Type B pancreatic cell (in vitro differentiated cells): ENCODE measurements at places on chromosomes 1 and 21.

DNA sequence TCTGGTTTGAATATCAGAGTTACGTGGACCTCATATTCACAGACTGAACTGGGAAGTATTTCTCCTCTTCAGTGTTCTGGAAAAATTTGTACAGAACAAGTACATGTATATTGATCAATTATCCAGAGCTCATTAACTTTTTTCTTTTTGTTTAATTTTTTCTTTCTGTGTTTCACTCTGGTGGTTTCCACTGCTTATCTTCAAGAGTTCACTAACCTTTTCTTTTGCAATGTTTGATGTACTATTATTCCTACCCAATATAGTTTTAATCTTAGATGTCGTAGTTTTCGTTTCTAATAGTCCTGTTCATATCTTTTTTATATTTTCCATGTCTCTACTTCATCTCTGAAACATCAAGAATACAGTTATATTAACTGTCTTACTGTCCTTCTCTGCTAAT, 46.5 kb downstream of the TUT4 start:
- DNase-seq: no peak

DNA sequence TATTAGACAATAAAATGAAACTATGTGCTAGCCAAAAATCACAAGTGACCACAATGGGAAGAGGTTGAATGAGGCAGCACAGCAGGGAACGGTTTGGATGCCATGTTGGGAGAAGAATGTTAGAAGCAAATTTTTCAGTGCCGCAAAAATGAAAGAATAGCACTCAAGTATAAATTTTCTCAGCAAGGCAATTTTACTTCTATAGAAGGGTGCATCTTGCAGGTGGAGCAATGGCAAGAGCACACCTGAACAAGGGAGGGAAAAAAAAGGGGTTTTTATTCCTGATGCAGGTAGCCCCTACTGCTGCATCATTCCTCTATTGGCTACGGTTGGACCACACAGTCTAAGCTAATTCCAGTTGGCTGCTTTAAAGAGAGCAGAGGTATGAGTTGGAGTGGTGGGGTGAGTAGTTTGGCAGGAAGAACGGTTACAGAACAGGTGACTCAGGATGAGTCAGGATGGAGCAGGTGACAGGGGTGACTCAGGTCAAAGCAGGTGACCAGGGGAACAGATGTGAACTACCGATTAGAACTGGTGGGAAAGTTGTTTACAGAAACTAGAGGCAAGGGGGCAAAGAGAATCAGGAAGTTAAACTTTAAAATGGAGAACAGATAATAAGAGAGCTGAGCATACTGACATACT, 301.1 kb upstream of the NRIP1 start:
- no peak for DNase-seq

- DNase-seq: no peak
These were observed 10.7 kb upstream of the ZP4 start for GRCh38 chr1:237901299-237901934.

DNA sequence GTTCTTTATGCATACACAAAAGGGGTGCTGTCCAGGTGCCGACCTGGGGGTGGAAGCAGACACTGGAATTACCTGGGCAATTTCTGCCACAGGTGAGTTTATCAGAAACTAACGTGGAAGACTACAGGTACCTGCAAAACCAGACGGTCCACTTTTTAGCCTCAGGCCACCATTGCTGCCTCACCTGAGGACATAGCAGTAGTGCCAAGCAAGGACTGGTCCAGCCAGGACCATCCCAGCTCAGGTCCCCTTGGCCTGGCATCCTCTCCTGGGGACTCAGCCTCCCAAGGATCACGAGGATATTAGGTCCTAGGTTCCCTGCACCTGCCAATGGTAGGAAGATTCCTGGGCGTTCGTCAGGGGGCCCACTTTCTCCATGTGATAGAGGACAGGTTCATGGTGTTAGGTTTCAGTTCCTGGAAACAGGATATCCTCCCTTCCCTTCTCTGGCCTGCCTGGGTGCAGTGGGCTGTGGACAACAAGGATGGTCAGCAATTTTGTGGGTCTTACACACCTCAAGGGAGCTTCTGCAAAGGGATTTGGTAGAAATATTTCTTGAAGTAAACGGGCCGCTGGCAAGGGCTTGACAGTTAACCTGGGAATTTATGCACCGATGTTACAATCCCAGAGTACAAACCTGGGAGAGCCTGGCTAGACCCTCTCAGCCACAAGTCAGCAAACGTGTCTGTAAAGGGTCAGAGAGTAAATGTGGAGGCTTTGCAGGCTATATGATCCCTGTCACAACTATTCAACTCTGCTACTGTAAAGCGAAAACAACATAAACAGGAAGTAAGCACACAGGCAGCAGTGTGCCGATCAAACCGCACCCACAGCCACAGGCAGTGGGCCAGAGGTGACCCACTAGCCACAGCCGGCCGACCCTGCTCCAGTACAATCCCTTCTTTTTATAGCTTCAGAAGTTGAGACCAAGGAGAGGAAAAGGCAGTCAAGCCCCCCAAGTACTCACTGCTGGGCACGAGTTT, 71.4 kb upstream of the RAB4A start:
- no peak for DNase-seq

DNA sequence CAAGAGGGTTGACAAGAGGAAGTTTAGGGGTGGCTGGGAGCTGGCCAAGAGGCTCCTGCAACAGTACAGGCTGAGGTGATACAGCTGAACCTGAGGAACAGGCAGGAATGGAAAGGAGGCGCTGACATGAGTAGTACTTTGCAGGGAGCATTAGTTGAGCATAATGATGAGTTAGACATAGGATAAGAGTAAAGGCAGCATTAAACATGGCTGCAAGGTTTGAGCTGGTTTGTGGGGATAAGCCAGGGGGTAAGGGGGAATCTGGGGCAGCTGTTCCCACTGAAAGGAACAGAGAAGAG, 20.6 kb downstream of the SLC30A10 start:
- no peak for DNase-seq

DNA sequence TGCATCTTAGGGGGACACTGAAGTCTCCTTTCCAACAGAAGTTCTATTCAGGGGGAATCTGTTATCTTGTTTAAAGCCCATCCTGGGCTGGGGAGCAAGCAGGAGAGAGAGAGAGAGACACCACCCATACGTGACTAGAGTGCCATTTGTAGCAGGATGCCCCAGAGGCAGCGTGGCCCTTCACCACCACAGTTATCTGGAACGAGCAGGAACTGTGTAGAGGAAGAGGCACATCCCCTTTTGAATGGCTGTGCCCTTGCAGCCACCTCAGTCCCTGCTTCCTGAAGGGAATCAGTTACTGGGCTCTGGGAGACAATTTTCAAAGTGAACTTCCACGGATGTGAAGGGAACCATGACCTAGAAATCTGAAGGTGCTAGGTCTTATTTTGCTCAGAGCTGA, 19.4 kb upstream of the LAMTOR5 start:
- DNase-seq: no peak

DNA sequence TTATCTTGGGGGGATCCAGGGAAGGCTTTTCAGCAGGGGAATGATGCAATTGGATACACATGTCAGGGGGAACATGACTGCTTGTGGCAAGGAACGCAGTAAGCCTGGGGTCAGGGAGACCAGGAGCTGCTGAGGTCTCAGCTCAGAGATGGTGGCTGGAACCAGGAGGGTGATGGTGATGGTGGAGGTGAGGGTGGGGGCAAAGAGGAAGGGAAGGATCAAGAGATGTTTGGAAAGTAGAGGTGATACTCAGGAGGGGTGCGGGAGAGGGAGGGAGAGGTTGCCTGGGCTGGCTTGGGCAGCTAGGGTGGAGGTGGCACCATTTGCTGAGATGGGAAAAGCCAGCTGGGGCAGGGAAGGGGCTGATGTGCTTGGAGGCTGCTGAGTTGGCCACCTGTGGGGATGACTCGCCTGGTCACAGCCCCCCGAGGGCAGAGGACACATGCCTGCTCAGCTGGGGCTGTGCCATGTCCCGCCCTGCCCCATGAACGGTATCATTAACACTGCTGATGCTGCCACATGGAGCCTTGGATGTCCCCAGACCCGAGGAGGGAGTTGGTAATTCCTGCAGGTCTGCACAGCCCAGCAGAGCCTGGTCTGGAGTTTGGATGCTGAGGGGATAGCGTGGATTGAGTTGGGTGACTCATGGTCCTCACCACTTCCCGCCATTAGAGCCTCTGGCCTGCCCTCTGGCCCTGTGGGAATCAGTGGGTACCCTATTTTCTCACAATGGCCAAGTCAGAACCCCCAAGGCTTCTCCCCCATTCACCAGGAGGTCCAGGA, 6.3 kb upstream of the PADI1 start:
- DNase-seq: peak; percentile 39

DNA sequence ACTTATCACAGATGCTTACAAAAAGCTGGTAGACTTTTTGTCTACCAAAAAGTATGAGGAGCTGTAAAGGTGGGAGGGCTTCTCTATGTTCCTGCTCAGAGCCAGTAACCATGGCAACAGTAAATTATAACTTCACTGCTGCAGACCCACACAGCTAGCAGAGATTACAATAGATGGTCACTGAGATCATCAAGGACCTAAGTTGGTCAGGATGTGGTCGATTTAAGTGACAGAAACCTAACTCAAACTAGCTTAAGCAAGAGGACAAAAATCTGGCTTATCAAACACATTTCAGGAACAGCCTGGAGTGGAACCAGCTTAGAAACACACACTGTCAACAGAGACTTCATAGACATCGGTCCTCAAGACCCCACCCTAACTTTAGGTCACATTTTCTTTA, 113.4 kb upstream of the ATP1A1 start:
- DNase-seq: no peak

GRCh38 chr1:216075339-216075738, 347.9 kb downstream of the USH2A start:
- DNase-seq: no peak

DNA sequence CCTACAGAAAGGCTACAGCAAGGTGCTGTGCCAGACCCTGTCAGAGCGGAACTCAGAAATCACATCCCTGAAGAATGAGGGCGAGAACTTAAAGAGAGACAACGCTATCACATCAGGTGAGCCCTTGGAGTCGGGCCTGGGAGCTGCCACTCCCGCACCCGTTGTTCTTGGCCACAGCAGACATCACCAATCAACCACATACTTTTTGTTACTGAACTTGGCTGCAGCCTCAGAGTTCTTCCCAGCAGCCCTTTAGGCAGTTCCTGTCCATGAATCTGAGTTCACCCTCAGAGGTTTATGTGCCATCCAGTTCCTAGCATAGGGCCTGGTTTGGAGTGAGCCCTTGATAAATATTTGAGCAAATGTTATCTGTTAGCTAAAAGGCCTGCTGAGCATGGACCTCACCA, 61.6 kb downstream of the FHAD1 start:
- no peak for DNase-seq

DNA sequence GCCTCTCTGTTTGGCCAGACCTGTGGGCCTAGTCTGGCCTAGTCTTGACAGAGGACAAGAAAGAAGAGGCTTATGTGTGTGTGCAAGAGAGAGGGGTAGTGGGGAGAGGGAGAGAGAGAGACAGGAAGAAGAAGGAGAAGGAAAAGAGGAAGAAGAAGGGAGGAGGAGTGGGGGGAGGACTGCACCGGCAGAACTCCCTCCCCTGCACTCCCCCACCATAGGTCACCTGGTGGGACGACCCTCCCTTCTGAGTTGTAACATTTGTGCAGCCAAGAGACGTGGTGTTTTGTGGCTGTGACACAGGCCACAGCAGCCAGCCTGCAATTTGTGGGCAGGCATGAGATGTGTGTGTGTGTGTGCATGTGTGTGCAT, 4.3 kb downstream of the INAVA start:
- no peak for DNase-seq

GRCh38 chr1:172938681-172939080, 112.1 kb downstream of the TNFSF18 start:
- DNase-seq: no peak

DNA sequence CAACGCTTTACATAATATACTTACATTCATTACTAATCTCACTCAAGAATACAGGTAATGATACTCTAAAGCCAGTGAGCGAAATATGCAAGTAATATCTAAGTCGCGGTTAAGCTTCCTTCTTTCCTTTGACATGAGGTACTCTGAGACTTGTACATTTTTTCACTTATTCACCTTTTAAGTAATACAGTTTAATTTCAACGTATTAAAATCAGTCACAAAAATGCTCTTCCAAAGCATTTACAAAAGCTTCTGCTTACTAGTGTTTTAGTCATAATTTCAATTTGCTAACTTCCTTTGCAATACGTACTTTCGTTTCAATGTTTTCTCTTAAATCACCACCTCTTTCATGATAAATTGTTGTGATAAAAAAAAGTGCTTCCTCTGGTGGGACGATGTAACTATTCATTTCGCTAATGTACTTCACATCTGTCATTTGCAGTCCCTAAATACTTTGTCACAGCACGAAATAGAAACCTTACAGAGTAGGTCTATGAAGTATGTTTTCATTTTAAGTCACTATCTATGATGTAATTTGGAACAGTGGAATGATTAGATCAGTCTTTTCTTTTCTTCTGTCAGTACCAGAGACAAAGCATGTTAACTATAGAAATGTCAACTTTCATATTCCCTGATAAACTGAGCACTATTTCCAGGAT, 34.0 kb upstream of the ADGRL4 start:
- no peak for DNase-seq

- no peak for DNase-seq
These were observed 130.8 kb downstream of the BEND5 start for GRCh38 chr1:48645883-48646282.

- DNase-seq: no peak
These were observed 82.8 kb downstream of the CD58 start for GRCh38 chr1:116488071-116488470.

DNA sequence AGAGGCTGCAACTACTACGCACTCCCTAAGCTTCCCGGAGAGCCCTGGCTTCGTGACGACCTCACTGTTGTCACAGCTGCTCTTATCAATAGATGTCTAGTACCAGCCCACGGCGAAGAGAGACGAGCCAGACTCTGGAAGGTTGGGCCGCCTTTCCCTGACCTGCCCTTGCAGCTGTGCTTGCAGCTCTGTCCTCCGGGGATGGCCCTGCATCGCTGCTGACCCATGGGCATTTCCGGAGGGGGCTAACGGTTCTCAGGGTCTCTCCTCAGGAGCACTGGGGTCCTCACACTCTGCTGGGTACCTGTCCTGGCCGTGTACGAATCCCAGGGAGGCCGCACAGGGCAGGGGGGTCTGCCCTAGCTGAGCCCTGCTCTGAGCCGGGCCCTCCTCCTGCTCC, 93.8 kb upstream of the COL6A1 start:
- no peak for DNase-seq

GRCh38 chr1:53066891-53067738, 5.1 kb downstream of the PODN start:
- peak; percentile 58 for DNase-seq

- DNase-seq: no peak
These were observed 212.6 kb downstream of the GREM2 start for GRCh38 chr1:240399381-240399780.
